Naive thymus-derived CD4-positive, alpha-beta T cell (primary cell): ENCODE measurements at places on chromosomes 1 and 21. TPM values are rescaled to one million over a fixed set of nuclear protein-coding genes. Genes with fewer than 3 reads are reported as not detected.

Gene RASAL2
- not detected for polyA plus RNA-seq

Gene MYBPH
- polyA plus RNA-seq = not detected

Gene CLEC20A
- not detected for polyA plus RNA-seq

Gene METTL25B
- polyA plus RNA-seq = 5.1 TPM

Gene NUF2
- polyA plus RNA-seq = 1.6 TPM

Gene ZNF672
- 33.7 TPM for polyA plus RNA-seq

Gene DENND2D
- polyA plus RNA-seq = 421 TPM

Gene S100A14
- not detected for polyA plus RNA-seq

Gene KDF1
- polyA plus RNA-seq = 6.9 TPM

Gene RGS13
- polyA plus RNA-seq = not detected
